Activated CD4-positive, alpha-beta T cell treated with anti-CD3 and anti-CD28 coated beads, Interleukin-2, Interleukin-4, amounts not matched to agents 100 ng/mL and 50 ng/mL, durations not matched to agents 16 hours and 8 hours (primary cell): ENCODE measurements at places on chromosomes 2 and 18.

GRCh38 chr2:217286833-217287232 lies 427.0 kb upstream of the TNP1 start:
- no peak for DNase-seq

- DNase-seq: no peak
These were observed 260.9 kb downstream of the PHLPP1 start for GRCh38 chr18:62976227-62976626.

GRCh38 chr2:205739620-205740019 lies 57.3 kb downstream of the NRP2 start:
- DNase-seq: no peak

DNA sequence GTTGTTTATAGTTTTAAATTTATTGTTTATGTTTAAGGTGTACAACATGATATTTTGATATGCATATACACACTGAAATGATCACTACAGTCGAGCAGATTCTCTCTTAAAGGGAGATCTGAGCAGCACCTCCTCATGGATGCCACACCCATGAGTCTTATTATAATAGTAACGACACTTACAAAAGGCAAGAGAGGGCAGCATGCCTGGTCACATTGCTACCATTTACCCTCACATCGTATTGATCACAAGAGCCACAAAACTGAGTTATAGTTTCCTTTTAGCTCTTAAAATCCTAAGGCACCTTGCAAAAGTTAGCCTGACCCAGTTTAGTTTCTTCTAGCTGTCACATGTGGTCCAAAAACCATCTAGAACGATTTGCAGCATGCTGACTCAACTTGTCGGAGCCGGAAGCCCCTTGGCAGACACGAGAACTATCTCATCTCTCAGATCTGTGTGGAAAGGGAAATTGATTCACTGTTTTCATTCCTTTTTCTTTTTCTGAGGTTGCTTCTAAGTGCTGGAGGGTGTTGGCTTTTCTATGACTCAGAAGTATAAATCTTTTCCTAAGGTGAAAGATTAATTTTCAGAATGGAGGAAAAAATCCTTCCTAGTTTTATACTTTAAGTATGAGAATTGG lies 85.3 kb downstream of the CDC42EP3 start:
- peak; percentile 92 for DNase-seq

DNA sequence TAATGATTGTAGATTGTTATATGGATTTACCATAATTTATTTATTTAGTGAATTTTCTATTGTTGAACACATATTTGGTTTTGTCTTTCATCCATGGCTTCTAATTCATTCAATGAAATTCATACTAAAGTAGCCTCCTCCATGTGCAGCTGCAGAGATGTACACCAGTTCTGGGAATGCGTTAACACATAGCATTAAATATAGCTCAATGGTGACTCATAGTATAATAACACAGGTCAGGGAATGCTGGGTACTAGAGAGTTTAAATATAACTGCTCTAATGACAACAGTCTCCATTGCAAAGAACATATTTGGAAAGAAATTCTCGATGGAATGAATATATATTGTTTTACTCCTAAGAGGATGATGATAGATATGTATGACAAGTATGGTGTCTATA lies 1190.2 kb upstream of the NRXN1 start:
- no peak for DNase-seq

DNA sequence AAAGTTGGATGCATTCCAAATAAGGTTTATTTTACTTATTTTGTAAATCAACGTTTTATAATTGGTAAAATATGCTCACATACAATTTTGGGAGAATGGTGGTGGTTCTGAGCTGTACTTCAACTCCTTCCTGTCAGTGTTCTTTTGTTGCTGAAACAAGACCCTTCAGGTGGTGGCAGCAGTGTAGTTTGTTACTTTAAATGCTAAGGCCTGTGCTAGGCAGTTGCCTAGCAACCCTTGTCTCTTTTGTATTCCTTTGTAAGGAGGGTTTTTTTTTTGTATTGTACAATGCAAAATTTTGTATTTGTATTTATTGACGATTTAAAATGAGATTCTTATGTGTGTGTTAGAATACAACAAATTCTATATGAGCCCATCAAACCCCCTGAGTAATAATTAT lies 166.0 kb upstream of the FAM98A start:
- DNase-seq: no peak

DNA sequence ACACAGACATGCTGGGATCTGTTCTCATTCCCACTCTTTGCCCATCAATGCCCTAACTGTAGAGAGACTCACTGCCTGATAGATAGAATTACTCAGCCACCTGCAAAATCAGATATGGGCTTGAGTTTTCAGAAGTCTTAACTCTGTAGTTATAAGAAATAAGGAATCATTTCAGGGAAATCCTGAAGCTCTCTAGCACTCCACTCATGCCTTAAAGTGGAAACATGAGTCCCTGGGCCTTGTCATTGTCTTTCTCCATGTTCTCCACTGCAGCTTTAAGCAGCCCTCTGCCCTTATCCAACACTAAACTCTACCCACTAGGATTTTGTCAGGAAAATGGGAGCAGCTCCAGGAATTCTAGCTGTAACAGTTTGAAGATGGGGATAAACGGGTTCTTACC lies 192.5 kb downstream of the SNTG2 start:
- no peak for DNase-seq

DNA sequence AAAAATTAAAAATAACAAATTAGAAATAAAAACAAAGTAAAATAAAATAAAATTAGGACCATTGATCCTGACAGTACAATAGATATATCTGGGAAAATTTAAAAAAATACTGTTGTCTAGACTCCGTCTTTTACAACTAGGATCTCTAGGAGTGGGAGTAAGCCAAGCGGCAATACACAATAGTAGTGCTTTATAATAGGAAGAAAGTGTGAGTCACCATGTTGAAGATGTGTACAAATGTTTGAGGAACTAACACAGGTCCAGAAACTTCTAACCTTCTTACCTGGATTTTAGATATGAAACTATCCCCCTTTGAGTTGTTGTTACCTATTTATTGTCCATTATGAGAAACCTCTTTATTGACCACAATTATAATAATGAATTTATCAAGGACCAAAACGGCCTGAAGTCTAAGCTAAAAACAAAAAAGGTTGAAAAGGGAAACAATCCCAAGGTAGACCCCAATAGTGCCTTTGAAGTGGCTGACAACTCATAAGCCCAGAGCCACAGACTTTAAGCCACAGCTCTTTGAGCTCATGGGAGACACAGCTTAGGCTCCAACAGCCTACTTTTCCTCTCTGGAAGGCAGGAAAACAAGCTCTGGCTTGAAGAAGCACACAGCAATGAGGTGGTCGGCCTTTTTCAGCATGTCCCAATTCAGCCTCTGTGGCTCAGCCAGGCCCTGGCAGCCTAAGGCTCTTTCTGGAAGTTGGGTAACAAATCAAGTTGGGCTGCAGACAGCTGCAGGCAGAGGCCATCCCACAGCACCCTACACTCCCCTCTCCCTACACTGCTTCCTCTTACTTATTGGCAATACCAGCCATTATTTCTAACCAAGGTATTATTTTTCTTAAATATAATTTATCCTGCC lies 62.9 kb downstream of the AQP4 start:
- DNase-seq: no peak

DNA sequence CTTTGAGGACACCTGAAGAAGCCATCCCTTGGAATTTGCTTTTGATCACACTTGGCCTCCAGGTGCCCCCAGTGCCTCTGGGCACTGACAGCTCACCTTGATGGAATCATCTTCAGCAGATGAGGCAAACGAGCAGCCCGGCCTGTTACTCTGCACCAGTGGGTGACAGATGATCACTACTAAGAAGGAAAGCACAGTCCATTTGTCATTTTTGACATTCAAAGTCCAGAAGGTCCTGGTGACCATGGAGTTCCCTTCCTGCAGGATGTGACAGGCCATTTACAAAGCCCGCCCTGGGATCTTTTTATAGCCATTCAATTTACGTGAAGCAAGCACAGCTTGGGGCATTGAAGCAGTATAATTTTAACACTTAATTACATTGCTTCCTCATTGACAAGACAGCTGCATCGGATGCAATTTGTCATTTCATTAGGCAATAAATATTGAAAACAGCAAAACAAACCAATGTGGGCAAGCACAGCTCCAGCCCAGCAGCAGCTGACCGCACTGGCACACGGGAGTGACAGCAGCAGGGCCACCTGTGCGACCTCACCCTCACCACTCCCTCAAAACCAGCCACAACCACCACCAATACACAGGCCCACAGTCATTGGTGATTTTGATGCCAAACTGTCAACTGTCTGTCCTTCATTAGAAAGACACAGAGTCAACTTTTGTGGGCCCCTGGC lies 76.0 kb upstream of the SLC66A3 start:
- DNase-seq: no peak

- DNase-seq: no peak
These were observed 4.2 kb upstream of the HOXD13 start for GRCh38 chr2:176088048-176088936.

- no peak for DNase-seq
These were observed 93.7 kb upstream of the DDX18 start for GRCh38 chr2:117720765-117721164.

- DNase-seq: peak; percentile 84
These were observed 120.4 kb downstream of the ZNF516 start for GRCh38 chr18:76374330-76375281.

DNA sequence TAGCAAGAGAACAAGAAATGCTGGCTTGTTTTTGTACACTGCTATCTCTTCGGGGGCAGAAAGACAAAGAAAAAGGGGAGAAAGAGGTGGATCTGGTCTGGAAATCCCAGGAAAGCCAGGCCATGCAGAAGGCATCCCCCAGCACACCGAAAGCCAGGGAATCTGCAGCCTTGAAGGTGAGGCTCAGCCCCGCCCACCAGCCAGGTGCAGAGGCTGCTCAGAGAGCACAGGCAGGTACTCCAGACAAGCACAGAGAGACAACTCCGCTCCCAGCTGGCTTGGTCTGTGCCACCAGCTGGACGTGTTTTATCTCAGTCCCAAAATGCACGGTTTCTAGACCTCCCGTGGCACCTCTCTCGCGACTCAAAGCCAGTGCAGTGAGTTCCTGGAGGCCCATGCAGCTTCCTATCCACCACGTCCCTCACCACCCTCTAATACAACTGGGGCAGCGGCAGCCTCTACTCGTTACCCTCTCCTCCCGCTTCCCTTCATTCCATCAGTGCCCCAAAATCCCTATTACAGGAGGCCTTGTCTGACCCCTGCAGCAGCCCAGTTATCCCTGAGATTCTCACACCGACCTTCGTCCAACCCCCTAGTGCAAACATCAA lies 62.8 kb downstream of the HDAC4 start:
- no peak for DNase-seq

DNA sequence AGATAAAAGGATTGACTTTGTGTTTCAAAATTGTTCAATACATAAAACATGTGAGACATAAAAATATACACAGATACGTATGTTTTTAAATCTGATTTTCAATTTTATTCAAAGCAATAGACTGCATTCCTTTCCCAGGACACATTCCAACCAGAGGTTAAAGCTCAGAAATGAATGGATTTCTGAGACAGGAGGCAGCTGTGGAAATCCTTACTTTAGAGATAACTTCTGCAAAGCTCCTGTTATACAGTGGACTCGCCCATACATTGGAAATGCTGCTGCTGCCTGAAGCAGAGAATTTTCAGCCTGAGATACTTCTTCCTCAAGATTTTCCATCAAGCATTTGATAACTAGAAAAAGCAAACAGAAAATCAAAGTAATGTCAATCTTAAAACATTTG lies 43.8 kb downstream of the THADA start:
- DNase-seq: no peak

DNA sequence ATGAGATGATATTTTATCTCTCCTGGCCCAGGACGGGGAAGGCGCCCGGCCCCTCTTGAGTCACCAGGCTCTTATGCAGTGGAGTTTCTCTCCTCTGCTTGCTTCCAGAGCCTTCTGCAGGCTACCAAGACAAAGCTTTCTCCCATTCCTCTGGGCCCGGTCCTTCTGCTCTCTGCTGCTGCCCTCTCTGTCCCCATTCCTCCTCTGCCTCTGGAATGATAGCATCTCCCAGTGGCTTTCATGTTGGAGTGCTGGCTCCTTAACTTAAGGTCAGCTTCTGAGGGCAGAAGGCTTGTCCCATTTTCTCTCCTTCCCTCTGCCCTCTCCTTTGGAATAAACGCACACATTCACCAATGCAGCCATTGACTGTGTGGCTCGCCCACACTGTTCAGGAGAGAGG lies 86.2 kb downstream of the SDC1 start:
- no peak for DNase-seq

DNA sequence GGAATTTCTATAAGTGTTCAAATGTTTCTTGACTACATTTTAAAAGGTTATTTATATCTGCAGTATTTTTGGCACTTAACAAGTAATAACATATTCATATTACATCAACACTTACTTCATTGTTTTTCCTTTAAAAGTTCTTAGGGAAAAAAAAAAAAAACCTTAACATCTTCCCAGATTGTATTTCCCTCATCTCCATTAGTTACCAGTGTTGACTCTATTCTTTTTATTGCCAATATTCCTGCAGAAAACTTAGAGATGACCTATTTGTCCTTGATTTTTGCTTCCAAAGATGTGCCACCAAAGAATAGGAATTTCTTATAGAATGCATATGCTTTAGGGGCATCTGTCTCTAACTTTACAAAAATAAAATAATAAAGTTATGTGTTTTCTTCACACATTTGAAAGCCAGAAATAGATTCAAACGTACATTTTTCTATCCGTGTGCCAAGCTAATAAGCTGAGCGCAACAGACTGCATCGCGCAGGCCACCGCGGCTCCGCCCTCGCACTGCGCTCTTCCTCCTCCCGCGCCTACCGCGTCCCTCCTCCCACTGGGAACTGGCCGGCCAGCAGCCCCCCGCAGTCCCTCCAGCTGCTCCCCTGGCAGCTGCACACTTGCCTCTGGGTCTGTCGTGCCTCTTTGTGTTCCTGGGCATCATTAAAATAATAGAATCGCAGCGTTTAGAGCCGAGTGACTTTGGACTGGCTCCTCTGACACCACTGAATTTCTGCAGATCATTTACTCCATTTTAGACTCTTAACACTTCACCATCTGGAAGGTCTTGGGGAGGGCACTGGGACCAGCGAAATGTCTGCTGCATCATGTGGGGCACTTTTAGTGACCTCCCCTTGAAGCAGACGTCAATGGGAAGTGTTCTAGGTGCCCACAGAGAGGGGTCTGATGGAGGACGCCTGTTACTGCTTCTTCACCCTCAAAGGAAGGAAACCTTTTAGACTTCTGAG lies 21.2 kb upstream of the NAB1 start:
- DNase-seq: no peak

GRCh38 chr2:37013315-37013641 lies 46.9 kb upstream of the STRN start:
- no peak for DNase-seq

DNA sequence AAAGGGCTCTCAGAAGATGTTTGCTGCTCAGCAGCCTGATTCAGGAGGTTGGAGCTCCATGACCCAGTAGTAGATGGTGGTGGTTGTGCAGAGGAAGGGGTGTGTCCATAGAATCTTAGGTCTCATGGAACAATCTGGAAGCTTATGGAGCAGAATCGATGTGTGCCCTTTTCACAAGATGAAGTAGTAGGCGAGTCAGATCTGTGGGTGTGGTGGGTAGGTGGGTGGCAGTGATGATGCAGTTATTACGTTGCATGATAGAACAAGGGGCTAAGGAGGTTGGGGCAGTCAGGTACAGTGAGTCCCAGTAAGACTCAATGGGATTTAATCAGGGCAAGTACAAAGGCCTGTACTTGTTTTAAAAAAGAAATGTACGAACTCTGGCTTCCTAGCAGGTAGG lies 9.1 kb downstream of the TET3 start:
- no peak for DNase-seq
